Left ventricle myocardium inferior (tissue), 1 donor: ENCODE measurements at places on chromosomes 13 and 19. TPM values are rescaled to one million over a fixed set of nuclear protein-coding genes. Genes with fewer than 3 reads are reported as not detected.

DNA sequence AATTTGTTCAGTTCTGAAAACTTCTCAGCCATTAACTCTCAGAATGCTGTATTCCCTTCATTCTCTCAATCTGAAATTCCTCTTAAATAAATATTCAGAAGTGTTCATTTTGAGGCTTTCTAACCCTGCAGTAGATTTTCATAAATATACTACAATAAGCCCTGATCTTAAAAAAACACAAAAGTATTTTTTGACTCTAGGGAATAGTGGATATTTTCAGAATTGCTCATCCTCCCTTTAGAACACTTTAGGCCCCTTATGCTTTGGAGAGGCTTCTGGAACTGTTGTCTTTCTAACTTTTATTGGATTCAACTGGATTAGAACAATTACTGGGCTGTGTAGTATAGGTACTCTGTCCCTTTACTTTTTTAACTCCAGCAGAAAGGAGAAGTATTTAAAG, 1662.6 kb upstream of the MIR17HG start:
- DNase-seq: no peak

DNA sequence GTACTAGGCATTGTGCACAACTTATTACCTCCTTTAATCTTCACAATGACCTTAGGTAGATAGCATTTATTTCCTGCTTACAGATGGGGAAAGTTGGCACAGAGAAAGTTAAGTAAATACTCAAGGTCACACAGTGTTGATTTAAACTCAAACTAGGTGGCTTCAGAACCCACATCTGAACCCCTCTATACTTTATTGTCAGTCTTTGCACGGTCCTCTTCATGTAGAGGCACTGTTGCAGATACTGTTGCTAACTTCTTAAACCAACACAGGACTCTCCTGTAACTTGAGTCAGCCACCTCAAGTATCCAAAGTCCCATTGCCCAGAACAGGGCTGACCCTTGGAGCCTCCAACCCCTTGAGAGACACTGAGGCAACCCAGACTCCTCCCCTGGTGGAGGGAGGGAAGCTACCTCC, 48.8 kb downstream of the FRY start:
- no peak for DNase-seq

- no peak for DNase-seq
Observed at GRCh38 chr13:40137400-40137799, 481.9 kb downstream of the COG6 start.

- no peak for DNase-seq
Observed at GRCh38 chr13:71217827-71218226, 649.2 kb downstream of the DACH1 start.

- DNase-seq: no peak
Observed at GRCh38 chr19:56973713-56974555, 133.4 kb upstream of the PEG3 start.

DNA sequence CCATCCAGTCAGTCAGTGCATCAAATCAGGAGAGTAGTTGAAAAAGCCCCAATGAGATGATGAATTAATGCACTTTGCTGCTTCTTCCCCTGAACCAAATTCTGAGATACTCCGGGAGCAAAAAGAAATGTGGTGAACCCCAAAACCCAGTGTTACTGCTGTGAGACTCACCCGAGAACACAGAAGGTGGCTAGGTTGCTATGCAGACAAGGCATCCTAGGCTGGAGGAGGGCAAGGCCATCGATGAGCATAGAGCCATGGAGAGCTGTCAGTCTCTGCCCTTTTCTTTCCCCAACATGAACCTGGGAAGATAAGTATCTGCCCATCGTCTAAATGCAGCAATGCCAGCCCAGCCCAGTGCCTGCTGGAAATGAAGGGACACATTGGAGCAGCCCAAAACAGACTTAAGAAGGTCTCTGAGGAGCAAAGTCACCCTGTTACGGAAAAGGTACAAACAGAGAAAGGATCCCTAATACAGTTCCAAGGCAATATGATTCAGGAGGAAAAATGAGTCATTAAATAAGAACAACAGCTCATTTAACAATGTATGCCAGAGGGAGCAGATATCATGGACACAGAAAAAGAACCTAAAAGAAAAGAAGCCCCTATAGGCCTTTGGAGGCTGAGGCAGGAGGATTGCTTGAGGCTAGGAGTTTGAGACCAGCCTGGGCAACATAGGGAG, 272.0 kb downstream of the FOXO1 start:
- DNase-seq: no peak

- DNase-seq: no peak
Observed at GRCh38 chr13:23766283-23766682, 122.9 kb downstream of the MIPEP start.

Gene GNG7
- total RNA-seq: 46.6 TPM

Gene KIR2DL3
- total RNA-seq: not detected

Gene SLC25A41
- 0.16 TPM for total RNA-seq

Gene PDX1
- total RNA-seq: not detected

Gene IZUMO2
- total RNA-seq: not detected
